ENCODE measurements at places on chromosomes 16 and 17.

DNA sequence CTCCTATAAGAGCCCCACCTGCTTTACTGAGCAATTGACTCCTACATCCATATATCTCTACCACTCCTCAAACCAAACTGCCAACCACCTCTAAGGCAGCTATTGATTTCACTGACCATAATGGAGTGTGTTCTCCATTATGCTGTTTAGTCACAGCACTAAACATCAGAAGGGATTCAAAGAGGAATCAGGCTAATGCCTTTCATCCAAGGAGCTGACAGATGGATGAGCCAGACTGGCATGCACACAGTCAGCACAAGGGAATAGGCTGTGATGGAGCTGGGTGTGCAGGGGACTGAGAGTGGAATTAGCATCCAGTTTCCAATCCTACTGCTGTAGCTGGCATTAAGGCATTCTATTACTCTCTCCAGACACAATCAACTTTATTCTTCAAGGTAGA lies 88.7 kb upstream of the CCL2 start:
- DNase-seq: no peak

- no peak for DNase-seq
Measured at GRCh38 chr17:43069368-43069898, 44.4 kb downstream of the RND2 start.

DNA sequence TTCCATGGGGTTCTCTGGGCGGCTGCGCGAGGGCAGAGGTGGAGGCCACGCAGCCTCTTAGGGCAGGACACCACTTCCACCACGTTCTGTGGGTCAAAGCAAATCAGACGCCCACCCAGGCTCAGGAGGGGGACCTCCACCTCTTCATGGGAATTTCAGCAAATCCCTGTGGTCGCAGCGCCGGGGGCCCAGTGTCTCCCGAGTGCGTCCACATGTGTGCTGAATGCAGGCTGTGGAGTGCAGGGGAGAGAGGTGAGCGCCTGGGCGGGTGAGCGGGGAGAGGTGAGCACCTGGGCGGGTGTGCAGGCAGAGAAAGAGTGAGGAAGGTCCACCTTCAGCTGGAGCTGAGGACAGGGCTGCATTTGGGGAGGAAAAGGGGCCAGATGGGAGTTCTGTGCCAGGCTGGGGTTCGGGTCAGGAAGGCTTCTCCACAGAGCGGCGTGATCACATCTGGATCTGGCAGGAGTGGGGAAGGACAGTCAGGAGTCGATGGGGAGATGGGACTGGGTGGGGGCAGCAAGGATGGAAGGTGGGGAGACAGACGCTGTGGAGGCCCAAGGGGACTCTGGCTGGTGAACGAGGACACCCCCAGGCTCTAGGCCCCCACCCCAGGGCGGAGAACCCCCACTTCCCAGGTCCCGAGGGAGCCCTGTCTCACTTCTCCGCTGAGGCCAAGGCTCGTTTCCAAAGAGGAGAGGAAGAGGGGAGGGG lies 36.8 kb upstream of the CBFA2T3 start:
- no peak for DNase-seq

DNA sequence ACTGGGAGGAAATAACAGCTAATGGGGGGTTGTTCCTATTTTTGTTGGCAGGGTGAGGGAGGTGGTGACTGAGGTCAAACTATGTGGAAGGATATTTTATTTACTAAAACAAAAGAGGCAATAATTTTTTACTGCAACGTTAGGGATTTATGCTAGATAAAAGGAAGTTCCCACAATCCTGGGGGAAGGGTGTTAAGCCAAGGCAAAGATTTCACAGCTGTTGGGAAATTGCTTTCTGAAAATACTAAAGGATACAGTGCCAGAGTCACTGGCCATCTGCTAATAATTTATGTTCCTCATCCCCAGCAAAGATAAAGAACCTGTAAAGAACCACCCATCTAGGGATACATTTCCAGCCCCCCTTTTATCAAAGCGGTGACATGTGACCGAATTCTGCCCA lies 756.0 kb upstream of the RBFOX1 start:
- DNase-seq: no peak

DNA sequence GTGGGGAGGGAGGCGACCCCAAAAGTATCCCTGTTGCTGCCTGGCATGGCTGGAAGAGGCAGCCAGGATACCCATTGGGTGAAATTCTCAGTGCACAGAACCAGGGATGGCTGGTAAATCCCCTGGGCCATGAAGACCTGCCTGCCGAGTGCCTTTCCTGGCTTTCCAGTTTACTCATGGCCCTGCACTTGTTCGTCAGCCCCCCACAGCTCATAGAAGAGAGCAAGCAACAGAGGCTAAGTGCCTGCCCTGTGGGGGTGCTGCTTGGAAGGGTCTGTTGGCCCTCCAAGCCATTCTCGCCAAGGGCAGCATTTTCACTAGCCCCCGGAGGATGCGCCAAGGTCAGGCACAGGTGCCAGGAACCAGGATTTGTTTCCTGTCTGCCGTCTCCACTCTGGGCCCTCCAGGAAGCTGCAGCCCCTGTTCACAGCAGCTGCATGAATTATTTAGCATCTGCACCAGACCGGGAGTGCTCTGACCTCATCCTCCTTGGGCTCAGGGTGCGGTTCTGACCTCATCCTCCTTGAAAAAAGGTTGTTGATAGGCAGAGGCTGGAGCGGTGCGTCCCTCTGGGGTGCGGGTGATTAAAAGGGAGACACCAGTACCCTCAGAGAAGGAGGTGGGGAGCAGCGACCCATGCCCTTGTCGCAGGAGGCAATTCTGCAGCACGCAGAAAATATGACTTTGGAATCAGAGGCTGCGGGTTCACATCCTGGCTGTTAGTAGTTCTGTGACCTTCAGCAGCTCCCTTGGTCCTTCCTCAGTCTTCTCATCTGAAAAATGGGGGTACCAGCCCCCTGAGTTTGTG lies 14.2 kb upstream of the CD300A start:
- no peak for DNase-seq

- peak; percentile 73 for DNase-seq
Measured at GRCh38 chr17:3710951-3711383, 12.7 kb upstream of the HASPIN start.

- no peak for DNase-seq
Measured at GRCh38 chr17:46121165-46121764, 72.0 kb downstream of the KANSL1 start.

DNA sequence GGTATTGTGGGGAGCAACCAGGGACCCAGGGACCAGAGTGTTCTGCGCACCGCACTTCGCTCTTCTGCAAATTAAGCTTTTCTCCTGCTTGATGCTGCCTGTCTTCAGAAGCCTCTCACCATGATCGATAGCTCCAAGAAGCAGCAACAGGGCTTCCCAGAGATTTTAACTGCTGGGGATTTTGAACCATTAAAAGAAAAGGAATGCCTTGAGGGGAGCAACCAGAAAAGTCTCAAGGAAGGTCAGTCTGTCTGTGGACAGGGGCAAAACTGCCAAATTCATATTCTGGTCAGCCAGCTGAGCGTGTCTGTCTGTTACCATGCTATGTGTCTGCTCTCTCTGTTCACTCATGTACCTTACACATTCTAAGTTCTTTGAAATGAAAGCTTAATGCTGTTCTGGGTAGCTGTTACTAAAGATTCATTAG lies 115.7 kb downstream of the MRTFB start:
- DNase-seq: no peak

GRCh38 chr17:9907883-9908648 lies 3.0 kb upstream of the RCVRN start:
- DNase-seq: no peak

DNA sequence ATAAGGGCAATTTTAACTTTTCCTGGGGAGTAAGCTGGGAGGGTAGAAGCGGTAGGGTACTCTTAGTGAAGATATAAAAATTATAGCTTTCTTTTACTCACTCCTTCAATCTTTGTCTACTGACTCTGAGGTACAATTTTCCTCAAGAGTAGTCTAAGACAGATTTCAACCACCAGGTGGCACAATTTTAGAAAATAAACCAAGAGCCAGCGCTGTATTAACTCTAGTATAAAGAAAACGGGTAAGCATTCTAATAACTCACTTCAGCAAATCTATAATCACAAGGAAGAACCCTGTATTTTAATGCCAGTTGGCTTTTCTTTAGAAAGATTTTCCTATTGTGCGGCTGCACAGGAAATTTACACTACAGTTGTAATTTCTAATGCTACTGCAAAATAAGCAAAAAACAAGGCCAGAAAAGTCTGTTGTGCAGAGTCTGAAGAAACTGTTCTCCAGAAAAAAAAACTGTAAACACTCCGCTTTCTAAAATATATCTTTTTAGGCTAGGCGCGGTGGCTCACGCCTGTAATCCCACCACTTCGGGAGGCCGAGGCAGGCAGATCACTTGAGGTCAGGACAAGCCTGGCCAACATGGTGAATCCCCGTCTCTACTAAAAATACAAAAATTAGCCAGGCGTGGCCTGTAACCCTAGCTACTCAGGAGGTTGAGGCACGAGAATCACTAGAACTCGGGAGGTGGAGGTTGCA lies 1.9 kb downstream of the CMC2 start:
- DNase-seq: peak; percentile 33

- DNase-seq: no peak
Measured at GRCh38 chr16:55526441-55526840, 17.6 kb downstream of the LPCAT2 start.
